ENCODE measurements at places on chromosomes 3 and 15.

GRCh38 chr3:61926923-61927322 is 365.6 kb downstream of the PTPRG start:
- no peak for DNase-seq

DNA sequence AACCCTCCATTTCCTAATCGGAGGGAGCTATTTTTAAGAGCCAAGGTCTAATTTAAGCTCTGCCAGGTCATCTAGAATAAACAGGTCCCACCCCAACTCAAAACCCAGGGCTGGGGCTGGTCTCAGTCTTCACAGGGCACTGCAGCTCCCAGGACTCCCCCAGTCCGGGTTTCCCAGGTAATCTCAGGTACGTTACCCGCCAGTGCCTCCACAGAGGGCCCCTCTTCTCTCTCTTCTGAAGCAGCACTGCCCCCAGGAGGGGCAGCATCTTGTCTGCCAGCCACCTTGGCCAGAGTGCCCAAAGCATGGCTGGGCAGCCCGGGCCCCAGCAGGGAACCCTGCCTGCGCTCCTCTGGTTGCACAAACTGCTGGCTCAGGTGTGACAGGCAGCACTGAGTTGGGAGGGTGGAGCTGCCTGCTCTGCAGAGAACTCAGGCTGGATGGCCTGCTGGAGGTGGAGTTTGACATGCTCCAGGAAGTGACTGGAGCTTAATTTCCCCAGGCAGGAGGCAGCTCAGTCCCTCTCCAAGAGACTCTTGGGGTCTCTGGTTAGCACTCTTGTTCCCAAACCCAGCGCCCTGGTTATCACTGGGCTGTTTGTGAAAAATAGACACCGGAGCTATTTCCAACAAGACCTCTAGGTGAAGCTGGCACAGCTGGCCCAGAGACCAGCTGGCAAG is at the start of gene PLA2G4F:
PLA2G4F (minus strand) TSS at position 394 of the 680 bp plus-strand sequence; CDS start at position 307, 87 bp downstream.
- no peak for DNase-seq

- DNase-seq: no peak
These were observed 21.2 kb upstream of the NDN start for GRCh38 chr15:23708332-23708731.

DNA sequence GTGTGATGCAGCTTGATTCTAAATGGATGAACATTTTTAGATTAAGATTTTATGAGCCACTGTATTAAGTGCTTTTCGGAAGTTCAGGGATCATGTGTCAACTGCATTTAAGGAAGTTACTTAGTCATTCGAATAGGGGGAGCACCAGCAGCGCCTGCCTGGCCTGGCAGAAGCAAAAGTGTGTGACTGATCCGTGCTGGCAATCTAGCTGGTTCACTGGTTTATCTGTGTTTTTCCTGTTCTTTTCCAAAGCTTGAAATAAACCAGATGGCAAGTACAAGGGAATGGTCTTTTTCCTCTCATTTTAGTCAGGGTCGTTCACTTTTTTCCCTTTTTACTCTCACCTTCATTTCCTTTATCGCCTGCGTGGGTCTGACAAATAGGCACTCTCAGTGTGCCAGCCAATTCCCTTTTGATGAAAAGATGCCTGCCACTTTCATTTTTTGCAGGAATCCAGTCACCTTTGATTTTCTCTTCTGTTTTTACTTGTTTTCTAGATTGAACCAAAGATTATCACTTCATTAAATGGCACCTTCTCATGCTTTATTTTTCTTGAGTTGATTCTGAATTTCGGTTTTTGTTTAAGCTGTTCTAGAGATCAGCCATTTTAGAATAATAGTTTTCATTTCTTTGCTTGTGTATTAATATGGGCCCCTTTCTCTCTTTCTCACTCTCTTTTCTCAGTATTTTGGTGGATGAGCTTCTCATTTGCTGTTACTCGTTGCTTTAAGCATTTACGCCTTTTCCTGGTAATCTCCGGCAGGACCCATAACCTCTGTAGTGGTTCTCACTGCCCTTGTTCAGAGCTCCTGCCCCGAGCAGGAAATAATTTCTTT is 2.8 kb downstream of the ABHD2 start:
- no peak for DNase-seq

DNA sequence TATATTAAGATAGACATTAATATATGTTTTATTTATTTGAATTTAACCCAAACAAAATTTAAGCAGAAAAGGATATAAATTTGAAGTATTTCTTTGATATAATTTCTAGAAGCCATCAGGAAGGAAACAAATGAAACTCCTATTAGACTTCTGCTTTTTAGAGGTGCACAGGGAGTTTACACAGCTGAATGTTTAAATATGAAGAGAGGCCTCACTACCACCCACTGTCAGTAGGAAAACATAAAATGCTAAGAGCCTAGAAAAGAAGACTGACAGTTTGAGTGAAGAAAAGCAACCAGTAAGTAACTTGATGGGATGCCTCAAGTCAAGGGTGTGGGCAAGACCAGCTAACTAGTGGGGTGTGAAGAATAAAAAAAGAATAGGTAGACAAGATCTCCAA is 19.7 kb downstream of the PLSCR2 start:
- no peak for DNase-seq

Measured in kidney epithelial cell (primary cell).